Activated T-cell treated with anti-CD3 and anti-CD28 coated beads, Interleukin-2, amount 50 U/mL, for 48 hours (primary cell): ENCODE measurements at places on chromosomes 16 and 17.

- DNase-seq, result no peak
Observed at GRCh38 chr17:39097150-39097519, 54.3 kb downstream of the PLXDC1 start.

DNA sequence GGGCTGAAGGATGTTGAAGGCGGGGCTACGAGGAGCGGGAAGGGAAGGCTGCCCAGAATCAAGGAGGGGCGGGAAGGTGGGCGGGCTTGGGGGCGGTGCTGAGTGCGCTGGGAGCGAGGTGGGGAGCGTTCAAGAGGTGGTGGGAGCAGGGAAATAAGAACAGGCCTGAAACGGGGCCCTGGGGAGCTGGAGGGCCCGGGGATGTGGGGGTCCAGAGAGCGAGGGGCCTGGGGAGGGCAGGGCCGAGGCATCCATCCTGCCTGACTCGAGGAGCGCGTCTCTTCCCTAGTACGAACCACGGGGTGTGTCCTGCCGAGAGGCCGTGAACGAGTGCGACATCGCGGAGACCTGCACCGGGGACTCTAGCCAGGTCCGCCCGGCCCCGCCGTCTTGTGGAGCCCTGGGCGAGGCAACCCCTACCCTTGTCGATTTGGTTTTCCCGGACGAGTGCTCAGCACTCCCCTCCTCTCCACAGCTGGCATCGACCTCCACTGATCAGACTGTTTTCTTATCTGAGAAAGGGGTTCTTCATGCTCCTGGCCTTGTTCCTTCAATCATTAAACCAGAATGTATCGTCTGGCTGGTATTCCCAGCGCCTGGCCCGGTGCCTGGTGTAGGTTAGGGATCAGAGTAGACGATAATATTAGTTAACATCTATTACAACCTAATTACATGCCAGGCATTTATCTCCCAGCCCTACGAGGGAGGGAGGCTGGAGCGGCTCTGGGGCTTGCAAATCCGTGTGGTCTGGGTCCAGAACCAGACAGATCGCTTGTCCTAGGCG lies 17.2 kb downstream of the ADAM11 start:
- no peak for DNase-seq

GRCh38 chr17:70934835-70935234 lies 765.5 kb downstream of the KCNJ2 start:
- DNase-seq, result no peak

DNA sequence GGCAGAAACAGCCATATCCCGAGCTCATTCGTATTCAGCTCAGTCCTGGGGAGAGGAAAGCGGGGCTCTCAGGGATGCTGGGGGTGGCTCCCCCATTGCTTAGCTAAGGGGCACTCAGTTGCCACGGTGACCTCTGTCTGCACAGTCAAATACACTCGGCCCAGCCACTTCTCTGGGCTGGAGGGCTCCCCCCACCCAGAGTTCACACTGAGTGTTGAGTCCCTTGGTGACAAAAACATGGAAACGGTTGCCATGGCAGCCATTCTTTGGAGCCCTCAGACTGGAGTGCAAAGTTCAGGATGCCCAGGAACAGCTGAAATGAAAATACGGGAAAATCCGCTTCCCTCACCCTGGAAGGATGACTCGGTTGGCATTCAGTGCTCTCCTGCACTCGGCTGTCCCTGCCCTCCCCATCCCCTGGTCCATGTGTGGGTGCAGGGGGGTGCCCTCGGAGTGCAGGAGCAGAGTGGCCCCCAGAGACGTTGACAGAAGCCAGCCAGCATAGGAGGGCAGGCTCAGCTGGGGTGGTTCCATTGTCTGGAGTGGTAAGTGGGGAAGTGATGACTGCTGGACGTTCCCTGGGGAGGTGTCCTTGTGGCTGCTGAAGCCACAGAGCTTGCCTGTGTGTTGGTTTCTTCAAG lies 216.5 kb downstream of the NTN1 start:
- no peak for DNase-seq

DNA sequence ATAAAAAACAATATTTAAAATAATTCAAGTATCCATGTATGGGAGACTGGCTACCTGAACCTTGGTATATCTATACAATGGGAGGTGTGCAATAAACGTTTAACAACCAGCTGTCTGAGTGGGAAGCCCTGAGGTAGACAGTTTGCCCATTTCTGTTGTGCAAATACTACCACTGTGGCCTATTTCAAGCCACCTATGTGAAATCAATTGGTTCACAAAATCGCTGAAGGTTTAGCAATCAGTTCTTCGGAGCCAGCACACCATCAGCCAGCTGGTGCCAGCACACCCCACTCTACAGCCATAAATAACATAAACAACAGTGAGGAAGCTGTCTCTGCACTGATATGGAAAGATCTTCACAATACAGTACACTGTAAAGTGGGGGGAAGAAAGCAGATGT lies 46.7 kb upstream of the KDM8 start:
- no peak for DNase-seq

GRCh38 chr16:88013091-88013609 lies 61.9 kb downstream of the BANP start:
- no peak for DNase-seq

DNA sequence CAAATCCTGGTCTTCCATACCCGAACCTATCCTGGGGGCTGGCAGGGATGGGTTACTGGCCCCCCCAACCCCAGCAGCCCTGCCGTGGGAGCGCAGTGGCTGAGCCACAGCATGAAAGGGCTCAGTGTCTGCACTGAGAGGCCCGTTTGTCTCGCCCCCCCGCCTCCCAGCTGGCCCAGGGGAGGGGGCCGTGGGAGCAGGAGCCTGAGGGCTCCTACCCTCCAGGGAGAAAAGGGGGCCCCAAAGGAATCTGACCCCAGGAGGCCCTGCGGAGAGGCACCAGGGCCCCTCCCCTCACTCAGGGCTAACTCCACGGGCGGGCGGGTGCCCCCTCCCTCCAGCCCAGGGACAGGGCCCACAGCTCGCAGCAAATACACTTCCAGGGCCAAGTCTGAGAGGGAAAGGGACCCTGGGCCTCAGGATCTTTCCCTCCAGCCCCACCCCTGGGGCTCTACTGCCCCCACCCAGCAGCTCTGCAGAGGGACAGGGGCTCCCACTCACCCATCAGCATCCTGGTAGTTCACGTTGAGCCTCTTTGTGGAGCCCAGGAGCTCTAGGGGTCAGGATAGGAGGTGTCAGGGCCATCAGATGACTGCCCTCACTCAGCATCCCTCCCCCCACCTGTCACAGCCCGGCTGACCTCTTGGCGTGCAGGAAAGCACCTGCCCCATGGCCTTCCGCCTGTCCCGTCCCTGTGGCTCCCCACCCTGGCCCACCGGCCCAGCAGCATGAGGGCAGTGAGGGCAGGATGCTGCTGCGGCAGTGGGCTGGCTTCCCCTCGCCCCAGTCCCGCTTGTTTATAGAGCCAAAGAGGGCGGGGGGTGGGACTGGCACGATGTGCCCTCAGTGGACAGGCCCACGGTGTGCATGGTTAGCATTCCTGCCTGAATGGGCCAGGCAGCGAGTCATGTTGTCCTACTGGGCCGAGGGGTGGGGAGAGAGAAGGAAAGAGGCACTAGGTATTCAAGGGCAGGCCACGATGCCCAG lies 7.3 kb downstream of the CASKIN2 start:
- DNase-seq, result no peak

DNA sequence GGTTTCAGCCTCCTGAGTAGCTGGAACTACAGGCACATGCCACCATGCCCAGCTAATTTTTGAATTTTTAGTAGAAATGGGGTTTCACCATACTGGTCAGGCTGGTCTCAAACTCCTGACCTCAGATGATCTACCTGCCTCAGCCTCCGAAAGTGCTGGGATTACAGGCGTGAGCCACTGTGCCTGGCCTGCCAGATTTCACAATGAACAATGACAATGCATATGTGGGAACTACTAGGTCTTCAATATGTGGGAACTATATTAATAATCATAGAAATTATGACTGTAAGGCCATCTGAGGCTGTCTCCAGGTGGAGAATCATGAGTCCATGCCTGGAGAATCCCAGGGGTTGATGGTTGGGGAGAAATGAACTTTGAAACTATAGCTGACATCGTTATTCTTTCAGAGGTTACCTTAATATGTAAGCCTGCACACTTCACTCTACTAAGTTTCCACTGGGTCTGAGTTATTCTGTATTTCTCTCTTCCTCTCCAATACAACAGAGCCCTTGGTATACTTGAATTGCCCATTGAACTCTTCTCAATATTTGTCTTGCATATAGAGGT lies 7.2 kb upstream of the DRC7 start:
- no peak for DNase-seq

- no peak for DNase-seq
Observed at GRCh38 chr16:19137201-19138128, 23.7 kb downstream of the ITPRIPL2 start.

DNA sequence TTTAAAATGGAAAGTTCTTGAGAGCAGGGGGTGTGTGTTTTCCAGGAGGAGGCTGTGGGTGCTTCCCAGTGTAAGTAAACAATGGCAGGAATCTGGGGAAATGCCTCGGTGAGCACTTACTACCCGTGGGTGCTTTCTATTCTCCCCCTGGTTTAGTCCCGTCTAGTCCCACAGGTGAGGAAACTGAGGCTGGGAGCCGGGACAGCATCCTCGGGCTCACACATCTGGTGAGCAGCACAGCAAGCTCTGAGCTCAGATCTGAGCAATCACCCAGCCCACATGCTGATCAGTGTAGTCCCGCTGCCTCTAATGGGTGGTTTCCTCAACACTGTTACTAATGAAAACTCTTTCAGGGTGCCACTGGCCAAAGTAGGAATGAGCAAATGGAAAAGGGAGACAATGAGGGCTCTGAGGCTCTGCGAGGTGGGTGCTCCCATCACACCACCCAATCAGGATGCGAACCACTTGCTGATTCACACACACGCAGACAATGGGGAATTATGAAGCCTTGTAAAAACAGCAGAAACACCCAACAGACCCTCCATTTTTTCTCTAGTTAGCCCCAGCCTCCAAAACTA lies 202.6 kb downstream of the PARN start:
- no peak for DNase-seq

DNA sequence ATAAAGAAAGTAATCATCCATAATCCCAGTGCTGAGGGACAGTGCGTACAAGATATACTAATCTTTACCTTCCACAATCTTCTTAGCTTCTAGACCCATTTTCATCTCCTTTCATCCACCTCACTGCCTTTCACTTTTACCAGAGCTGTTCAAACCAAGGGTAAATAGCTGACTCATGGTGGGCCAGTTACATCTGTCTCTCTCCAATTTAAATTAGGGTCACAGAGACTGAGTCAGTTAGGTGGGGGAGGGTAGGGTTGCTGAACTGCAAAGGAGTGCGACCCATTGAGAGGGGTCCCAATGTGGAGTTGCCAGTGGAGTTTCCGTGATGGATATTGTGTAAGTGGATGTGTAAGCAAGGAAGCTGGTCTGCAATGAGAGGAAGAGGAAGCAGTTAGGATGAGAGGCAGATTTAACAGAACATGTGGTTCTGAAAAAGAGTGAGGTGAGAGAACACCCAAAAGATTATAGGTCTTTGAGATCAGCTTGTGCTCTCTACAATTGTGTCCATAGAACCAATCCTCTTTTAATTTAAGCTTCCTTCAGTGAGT lies 83.5 kb downstream of the GP2 start:
- no peak for DNase-seq

DNA sequence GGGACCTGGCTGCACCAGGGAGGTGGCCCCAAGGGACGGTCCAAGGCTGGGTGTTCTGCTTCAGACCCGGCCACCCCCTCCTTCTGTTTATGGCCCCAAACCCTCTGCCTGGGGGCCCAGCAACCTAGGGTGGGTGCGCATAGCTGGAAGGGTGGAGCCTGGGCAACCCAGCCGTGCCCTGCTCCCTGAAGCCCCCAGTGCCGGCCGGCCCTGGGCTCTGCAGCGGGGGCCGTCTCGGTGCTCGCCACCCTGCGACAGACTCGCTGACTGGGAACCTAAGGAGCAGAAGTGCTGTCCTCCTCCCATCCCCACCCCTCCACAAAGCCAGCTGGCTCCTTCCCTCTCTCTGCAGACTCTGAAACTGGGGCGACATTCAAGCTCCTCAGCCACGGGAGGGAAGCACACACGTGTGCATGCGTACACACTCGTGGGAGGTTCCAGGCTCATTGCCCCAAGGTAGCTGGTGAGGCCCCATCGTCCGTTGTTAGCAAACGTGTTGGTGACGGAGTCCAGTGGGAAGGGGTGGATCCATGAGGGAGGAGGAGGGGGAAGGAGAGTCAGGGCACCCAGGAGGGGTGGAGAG lies 43.4 kb downstream of the ENGASE start:
- no peak for DNase-seq

DNA sequence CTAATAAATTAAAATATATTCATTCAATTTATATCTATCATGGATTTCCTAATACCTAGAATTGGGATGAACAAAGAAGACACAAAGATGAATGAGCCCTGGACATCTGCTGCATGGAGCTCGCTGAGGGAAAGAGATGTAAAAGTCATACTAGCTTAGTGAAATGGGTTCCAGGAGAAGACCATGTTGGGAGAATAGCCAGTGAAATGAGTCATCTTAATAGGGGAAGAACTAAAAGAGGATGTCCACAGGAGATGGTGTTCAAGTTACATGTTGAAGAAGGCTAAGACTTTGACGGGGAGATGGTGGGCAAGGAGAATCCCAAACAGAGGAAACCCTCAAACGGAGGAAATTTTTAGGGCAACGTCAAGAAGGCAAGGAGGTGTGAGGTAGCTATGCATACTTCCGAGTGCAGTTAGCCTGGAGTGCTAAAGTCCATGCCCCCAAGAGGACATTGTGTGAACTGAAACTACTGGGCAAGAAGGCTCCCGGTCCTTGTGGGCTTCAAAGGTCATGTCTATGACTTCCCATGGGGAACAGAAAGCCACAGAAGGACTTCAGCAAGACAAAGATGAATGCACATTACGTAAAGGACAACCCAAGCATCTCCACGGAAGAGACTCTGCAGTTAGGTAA lies 220.5 kb upstream of the CDH11 start:
- no peak for DNase-seq

- DNase-seq, result no peak
Observed at GRCh38 chr16:61872778-61873119, 163.5 kb downstream of the CDH8 start.

DNA sequence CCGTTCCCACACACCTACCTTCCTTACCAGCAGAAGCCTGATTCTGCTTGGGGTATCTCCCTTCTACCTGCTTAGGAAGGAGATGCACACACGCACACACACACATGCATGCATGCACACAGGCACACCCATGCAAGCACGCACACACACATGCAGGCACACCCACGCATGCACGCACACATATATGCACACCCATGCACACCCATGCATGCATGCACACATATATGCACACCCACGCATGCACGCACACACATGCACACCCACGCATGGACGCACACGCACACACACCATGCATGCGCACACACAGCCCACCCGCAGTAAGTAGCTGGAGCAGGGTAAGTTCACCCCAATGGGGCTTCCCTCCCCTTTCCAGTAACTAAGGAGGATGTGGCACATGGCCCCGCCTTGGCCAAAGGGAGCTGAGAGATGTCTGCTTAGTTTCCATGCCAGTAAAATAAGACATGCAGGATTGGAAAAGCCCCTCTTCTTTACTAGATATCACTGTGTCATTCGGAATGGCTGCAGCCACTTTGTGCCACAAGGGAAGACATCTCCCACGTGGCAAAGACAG lies 33.7 kb downstream of the ADCY9 start:
- DNase-seq, result no peak

DNA sequence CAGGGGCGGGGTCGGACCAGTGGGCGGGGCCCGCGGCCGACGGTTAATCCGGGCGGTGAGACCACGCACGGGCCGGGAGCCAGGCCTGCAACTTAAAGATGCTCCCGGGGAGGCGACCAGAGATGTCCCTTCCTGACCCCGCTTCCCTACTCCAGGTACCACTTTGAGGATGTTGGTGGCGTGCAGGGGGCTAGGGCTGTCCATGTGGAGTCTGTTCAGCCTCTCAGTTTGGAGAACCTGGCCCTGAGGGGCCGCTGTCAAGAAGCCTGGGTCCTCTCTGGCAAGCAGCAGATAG lies 580 bp downstream of the RANGRF start:
- DNase-seq, result no peak
